Suprapubic skin (tissue), 4 donors: ENCODE measurements at places on chromosomes 13 and 19.

DNA sequence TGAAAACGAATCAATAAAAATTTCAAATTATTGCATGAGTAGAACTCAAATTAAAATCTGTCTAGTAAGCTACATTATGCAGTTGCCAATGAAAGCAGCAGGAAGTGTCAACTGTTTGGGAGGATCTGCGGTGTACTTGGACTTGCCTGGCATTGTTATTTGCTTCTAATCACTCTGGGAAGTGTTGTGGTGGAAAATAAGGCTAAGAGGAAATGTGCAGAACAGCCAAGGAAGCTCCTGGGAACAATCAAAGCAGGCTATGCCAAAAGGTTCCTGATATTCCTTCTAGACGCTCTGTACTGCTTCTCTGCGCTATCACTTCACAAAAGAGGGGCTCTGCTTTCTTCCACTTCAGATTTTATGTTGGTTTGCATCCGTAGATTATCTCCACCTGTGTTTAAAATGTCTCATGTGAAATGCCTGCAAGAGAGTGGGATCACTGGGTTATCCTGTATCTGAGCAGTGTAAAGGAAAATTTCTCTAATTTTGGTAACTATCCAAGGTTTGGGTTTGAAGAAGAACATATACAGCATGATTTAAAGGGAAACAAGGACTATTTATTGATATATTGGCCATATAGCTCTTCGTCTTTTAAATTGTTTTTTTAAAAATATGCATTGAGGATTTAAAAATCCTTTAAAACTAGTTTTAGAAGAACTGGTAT lies 182.7 kb upstream of the CSNK1A1L start:
- no peak for DNase-seq
- H3K27me3 ChIP-seq: no peaks in the 10 kb centered on the region
- no peak overlapping the region for H3K4me3 ChIP-seq
- H3K36me3 ChIP-seq: no peaks in the 10 kb centered on the region
- H3K27ac ChIP-seq: no peak overlapping the region
- H3K4me1 ChIP-seq: no peaks in the 10 kb centered on the region

- H3K4me3 ChIP-seq: no peak overlapping the region
- no peaks in the 10 kb centered on the region for H3K27me3 ChIP-seq
These were observed 14.5 kb downstream of the SHISA2 start for GRCh38 chr13:26037302-26037701.

DNA sequence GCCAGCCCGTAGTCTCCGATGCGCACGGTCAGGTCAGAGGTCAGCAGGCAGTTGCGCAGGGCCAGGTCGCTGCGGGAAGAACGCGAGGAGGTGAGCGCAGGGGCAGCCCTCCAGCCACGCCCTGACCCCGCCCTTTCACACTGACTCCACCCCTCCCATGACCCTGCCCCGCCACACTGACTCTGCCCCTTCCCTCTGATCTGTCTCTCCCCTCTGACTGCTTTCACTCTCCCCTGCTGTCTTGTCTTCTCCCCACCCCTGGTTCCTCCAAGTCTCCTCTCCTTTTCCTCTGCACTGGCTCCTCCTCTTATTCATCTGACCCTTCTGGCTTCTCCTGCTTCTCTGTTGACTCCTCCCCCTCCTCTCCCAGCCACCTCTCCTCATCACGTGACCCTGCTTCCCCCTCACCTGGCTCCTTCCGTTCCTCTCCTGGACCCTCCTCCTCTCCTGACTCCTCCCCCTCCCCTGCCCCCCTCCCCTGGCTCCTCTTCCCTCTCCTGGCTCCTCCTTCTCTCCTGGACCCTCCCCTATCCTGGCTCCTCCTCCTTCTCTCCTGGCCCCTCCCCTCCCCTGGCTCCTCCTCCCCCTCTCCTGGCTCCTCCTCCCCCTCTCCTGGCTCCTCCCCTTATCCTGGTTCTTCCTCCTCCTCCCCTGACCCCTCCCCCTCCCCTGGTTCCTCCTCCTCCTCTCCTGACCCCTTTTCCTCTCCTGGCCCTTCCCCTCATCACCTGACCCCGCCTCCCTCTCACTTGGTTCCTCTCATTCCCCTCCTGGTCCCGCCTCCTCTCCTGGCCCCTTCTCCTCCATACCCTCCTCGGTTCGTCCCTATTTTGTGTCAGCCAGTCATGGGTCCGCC lies 9.9 kb downstream of the LMTK3 start:
- H3K4me3 ChIP-seq: peak overlapping the region; percentile 30
- H3K27me3 ChIP-seq: peaks cover 36% of the 10 kb centered on the region
- DNase-seq: peak; percentile 88
- H3K27ac ChIP-seq: no peak overlapping the region

- H3K27ac ChIP-seq: no peak overlapping the region
- H3K36me3 ChIP-seq: no peaks in the 10 kb centered on the region
- H3K27me3 ChIP-seq: no peaks in the 10 kb centered on the region
- no peak overlapping the region for H3K4me3 ChIP-seq
- H3K4me1 ChIP-seq: no peaks in the 10 kb centered on the region
These were observed 74.4 kb downstream of the SLITRK6 start for GRCh38 chr13:85724546-85725432.

DNA sequence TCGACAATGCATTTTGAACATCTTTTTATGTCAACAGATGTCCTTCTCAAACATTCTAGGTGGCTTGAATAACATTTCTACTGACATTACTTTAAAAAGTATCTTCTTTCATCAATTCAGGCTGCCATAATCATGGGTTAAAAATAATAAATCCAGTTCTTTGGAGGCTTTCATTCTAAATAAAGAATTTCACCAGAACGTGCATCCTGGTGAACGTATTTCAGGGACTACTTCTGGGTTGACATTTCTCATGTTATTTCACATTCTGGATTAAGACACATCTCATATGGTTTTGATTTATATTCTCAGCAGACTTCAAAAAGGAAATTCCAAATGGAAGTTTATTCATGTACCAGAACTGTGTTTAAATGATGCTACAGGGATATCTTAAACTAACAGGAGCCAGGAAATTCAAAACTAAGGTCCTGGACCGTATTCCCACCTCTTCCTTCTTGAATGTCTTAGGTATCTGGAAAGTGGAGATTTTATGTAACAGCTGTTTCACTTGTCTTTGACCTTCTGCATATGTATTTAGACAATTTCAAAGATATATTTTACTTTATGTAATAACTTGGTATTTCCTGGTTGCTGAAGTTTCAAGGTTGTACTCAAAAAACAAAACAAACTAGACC lies 107.2 kb downstream of the STARD13 start:
- no peaks in the 10 kb centered on the region for H3K27me3 ChIP-seq
- no peak overlapping the region for H3K4me3 ChIP-seq
- H3K36me3 ChIP-seq: no peaks in the 10 kb centered on the region
- no peak overlapping the region for H3K27ac ChIP-seq

- no peak overlapping the region for H3K27ac ChIP-seq
- no peak for DNase-seq
- no peak overlapping the region for H3K4me3 ChIP-seq
- H3K36me3 ChIP-seq: peaks cover 26% of the 10 kb centered on the region
- no peaks in the 10 kb centered on the region for H3K27me3 ChIP-seq
These were observed 91.4 kb downstream of the MYCBP2 start for GRCh38 chr13:77235456-77236022.

- H3K36me3 ChIP-seq: no peaks in the 10 kb centered on the region
- H3K27ac ChIP-seq: peak overlapping the region; percentile 79
- H3K4me1 ChIP-seq: peaks cover 27% of the 10 kb centered on the region
These were observed 23.4 kb downstream of the ZDHHC20 start for GRCh38 chr13:21435687-21436151.

DNA sequence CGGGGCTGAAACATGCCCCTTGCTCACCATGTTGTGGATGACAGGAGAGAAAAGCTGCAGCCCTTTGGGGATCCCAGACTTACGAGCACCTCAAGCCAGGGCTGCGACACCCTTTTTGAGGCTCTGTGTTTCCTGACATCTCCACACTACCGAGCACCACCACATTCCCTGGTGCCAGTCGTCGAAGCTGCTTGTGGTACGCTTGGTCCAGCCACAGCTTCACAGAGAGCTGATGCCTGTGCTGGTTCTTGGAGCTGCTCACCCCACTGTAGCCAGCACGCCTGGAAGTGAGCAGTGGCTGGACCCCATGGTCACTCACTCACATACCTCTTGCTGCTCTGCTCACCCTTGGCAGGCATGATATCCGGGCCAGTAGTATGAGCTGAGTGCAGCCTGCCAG lies 367.5 kb downstream of the SLITRK6 start:
- no peak for DNase-seq
- H3K27ac ChIP-seq: no peak overlapping the region
- no peak overlapping the region for H3K4me3 ChIP-seq
- no peaks in the 10 kb centered on the region for H3K4me1 ChIP-seq
- no peaks in the 10 kb centered on the region for H3K36me3 ChIP-seq

DNA sequence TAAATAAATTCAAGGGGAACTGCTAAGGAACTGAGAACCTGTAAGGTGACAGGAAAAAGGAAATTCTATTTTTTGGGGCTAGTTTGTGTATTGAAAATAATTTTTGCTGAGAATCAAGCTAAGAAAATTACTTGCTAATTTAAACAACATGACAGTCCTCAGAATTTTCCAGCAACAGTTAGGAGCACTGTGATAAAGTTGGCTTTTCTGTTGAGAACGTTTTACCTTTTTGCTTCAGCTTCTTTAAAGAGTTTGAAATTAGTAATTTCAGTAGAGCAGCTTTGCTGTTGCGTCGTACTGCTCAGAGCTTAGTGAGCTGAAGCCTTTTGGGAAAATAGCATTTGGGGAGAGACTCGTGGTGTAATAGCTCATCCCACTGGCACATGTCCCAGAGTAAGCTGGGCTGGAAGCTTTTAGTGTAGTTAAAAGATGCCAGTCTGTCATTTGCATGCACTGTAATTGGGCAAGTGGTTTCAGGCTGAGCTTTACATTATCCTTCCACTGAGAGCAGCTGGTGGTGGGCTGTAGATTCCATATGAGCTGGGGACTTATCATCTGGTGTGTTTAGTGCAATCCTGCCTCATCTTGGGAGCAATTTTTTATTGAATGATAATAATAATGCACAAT lies 69.8 kb downstream of the LRCH1 start:
- no peak overlapping the region for H3K27ac ChIP-seq
- H3K4me3 ChIP-seq: no peak overlapping the region
- H3K27me3 ChIP-seq: no peaks in the 10 kb centered on the region
- no peaks in the 10 kb centered on the region for H3K36me3 ChIP-seq

DNA sequence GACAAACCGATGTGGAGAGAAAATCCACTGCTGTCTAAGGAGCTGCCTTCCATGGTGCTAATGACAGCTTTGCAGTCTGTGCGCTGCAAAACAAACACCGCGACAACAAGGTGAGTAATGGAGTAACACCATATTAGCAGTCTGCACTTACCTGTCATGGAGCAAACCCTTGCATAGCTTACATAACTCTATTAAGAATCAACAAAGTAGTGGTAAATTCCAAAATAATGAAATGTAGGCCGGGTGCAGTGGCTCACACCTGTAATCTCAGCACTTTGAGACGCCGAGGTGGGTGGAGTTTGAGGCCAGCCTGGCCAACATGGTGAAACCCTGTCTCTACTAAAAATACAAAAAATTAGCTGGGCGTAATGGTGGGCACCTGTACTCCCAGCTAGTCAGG lies 56.2 kb downstream of the PARP4 start:
- no peak overlapping the region for H3K4me3 ChIP-seq
- H3K4me1 ChIP-seq: peaks cover 10% of the 10 kb centered on the region
- H3K27ac ChIP-seq: no peak overlapping the region
- no peaks in the 10 kb centered on the region for H3K27me3 ChIP-seq

GRCh38 chr13:84655677-84656076 lies 773.4 kb upstream of the SLITRK1 start:
- DNase-seq: no peak
- no peak overlapping the region for H3K27ac ChIP-seq
- H3K4me3 ChIP-seq: no peak overlapping the region
- no peaks in the 10 kb centered on the region for H3K27me3 ChIP-seq
- H3K4me1 ChIP-seq: no peaks in the 10 kb centered on the region

GRCh38 chr13:30679483-30680330 lies 55.6 kb upstream of the ALOX5AP start:
- H3K27me3 ChIP-seq: no peaks in the 10 kb centered on the region
- H3K36me3 ChIP-seq: no peaks in the 10 kb centered on the region
- no peak for DNase-seq

DNA sequence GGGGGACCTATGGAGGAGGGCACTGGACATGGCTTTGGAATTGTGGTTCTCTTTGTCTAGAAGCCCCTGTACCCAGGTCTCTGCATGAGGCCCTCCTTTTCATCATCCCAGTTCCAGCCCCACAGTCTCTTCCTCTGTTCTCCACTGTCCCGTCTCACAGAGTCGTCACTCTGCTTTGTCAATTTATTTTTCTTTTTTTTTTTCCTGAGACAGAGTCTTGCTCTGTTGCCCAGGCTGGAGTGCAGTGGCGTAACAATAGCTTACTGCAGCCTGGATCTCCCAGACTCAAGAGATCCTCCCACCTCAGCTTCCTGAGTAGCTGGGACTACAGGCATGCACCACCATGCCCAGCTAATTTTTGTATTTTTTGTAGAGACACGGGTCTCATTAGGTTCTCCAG lies 619 bp upstream of the EXOC3L2 start:
- H3K36me3 ChIP-seq: no peaks in the 10 kb centered on the region
- H3K27ac ChIP-seq: no peak overlapping the region
- DNase-seq: no peak
- H3K27me3 ChIP-seq: no peaks in the 10 kb centered on the region

GRCh38 chr13:102309110-102309509 lies 92.7 kb downstream of the FGF14 start:
- H3K27ac ChIP-seq: no peak overlapping the region
- no peaks in the 10 kb centered on the region for H3K27me3 ChIP-seq
- no peak for DNase-seq

- no peaks in the 10 kb centered on the region for H3K27me3 ChIP-seq
- no peak overlapping the region for H3K4me3 ChIP-seq
- no peaks in the 10 kb centered on the region for H3K4me1 ChIP-seq
- no peak for DNase-seq
- no peaks in the 10 kb centered on the region for H3K36me3 ChIP-seq
These were observed 1719.5 kb upstream of the MIR17HG start for GRCh38 chr13:89627996-89628395.

DNA sequence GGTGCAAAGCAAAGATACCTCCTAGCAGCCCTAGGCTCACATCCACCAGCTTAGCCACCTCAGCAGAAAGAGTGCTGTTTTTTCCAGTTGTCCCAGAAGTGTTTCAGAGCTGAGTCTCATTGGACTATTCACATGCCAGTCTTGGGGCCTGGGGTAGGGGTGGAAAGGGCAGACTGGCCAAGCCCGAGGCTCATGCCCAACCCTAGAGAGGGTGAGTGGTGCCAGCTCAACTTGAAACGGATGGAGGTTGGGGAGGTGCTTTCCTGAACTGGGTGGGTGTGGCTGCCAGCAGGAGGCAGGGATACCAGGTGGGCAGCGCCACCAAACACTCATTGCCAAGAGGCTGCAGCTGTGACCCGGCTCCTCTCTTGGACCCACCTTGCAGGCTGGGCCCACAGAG lies 116.9 kb downstream of the DPF1 start:
- no peak overlapping the region for H3K27ac ChIP-seq
- H3K36me3 ChIP-seq: peaks cover 85% of the 10 kb centered on the region
- no peak for DNase-seq
- H3K27me3 ChIP-seq: no peaks in the 10 kb centered on the region
- no peak overlapping the region for H3K4me3 ChIP-seq

DNA sequence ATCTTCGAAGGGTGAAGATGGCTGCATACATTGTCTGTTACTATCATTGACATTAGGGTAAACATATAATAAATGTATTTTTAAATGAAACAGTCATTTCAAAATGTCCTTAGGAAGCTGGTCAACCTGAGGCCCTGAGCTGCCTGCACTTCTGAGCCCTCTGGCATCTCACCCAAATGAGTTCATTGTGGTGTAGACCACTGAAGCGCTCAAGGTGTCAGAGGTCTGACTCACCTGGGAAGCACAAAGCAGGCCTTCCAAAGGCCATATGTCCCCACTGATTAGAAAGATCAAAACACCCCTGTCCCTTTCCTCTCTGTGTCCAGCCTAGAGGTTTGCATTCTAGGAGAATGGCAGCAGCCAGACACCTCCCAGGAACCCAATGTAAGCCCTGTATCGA lies 59.6 kb downstream of the COL4A2 start:
- H3K36me3 ChIP-seq: no peaks in the 10 kb centered on the region
- no peak overlapping the region for H3K27ac ChIP-seq
- peaks cover 3% of the 10 kb centered on the region for H3K27me3 ChIP-seq
- peaks cover 5% of the 10 kb centered on the region for H3K4me1 ChIP-seq
- DNase-seq: no peak
